Activated CD4-positive, alpha-beta memory T cell treated with anti-CD3 and anti-CD28 coated beads for 36 hours (primary cell): ENCODE measurements at places on chromosomes 7 and 10. TPM values are rescaled to one million over a fixed set of nuclear protein-coding genes. Genes with fewer than 3 reads are reported as not detected.
A peak's percentile ranks its signal among the peaks of the same experiment; 100 is the strongest.

DNA sequence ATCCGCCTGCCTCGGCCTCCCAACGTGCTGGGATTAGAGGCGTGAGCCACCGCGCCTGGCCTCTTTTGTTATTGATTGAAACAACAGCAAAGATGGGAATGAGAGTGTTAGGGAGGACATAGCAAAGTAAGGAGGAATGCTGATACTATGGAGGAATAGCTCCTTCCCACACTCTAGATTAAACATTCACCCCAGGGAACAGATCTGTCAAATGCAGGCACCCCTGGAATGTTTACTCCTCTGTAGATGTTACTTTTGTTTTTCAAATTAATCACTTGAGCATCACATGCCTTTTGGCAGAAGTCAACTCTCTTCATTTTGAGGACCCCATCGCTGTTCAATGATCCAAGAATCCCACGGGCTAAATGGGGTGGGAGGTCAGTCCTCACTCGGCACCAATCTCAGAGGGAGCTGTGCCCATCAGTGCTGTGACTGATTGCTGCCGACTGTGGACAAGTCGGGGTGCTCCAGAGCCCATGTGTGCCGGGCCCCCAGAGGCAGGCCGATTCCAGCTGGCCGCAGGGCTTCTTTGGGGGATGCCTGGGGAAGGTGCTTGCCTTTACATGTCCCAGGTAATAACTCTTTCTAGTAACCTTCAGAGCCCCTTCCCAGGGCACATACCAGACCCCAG lies 10.2 kb upstream of the COBL start:
- no peak for DNase-seq

GRCh38 chr10:116444527-116445142 lies 17.0 kb downstream of the PNLIPRP3 start:
- DNase-seq: no peak

GRCh38 chr7:108307194-108307593 lies 149.0 kb downstream of the NRCAM start:
- DNase-seq: no peak

DNA sequence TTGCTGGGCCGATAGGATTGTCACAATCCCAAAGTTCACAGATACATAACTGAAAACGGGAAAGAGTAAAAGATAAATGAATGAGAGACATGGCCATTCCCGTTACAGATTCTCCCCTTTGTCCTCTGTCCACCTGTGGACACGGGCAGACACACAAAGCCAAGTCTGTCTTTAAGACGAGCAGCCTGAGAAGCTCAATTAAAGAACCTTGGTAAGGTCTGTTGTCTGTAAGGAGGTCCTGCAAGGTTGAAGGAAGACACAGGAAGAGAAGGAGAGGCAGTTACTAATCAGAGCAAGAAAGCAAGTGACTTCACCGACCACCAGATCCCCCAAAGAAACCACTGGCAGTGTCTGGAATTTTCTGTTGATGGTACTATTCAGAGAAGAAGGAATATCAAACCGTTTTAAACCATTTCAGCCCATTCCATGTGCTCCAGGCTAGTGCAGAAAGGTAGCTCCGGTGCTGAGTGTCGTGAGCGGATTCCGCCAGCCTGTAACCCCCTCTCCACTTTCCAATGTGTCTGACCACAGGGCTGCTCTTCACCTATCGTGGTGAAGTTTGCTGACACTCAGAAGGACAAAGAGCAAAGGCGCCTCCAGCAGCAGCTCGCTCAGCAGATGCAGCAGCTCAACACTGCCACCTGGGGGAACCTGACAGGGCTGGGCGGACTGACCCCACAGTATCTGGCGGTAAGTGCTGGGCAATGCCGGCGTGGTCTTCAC lies 252.6 kb downstream of the CELF2 start:
- DNase-seq: peak; percentile 85

- no peak for DNase-seq
Measured at GRCh38 chr7:157769086-157769485, 432.3 kb downstream of the DNAJB6 start.

DNA sequence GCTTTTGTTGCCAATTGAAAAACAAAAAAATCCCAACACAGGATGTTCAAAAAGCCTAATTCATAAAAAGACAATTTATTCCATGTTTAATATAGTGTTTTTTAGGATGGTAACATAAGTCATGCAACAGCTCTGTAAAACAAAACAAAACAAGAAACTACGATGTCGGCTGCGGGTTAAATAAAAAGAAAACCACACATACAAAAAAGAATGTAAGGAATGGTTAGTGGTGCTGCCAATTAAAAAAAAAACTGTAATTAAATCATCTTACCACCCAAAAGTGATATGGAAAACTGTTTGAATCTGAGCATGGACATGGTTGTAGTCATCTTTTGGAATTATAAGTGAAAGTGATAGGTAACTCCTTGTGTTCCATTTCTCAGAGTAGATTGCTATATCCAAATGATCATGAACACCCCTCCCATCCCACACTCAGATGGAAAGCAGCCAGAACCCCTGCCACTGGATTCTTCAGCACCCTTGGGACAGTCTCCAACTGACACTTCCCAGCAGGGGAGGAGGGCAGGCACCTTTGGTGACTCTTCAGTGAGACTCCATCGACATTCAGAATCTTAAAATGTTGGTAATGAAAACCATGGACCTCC lies 14.3 kb upstream of the DAGLB start:
- DNase-seq: no peak

DNA sequence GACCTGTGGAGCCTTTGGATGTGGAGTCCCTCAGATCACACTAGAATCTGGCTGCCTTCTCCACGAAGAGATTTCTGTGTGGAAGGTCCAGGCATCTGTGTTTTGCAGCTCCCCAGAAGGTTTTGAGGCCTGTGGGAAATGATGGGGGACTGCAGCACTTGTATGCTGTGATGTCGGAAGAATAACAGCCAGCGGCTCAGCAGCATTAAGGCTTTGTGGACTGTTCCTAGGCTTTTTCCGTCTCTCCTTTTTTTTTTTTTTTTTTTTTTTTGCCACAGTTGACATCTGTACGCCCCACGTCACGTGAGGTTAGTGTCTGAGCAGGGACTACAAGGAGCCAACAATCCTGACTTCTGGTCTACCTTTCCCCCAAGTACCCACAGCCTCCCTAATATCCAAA lies 181.3 kb downstream of the PFKFB3 start:
- DNase-seq: no peak

DNA sequence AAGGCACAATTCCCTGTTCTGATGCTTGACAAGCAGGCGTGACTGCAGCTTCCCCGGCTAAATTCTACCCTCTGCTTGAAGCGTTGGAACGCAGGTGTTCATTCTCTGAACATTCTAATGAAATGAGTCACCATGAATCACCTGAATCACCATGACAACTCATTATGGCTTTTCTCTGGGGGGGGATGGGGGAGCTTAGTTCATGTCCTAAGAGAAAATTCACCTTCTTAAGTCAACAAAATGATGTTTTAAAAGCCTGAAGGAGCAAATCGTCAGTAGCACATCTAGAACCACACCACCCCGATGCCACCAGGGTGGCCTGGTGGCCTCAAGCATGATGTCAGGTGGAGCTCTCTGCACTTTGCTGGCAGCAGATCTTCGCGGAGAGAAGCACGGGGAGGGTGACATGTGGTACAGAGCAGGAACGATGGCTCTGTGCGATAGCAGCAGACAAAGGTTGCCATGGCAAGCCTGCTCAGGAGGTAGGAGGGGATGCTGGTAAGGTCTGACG lies 33.7 kb downstream of the DDC start:
- DNase-seq: peak; percentile 57

- no peak for DNase-seq
Measured at GRCh38 chr7:155361346-155361680, 63.6 kb downstream of the INSIG1 start.

DNA sequence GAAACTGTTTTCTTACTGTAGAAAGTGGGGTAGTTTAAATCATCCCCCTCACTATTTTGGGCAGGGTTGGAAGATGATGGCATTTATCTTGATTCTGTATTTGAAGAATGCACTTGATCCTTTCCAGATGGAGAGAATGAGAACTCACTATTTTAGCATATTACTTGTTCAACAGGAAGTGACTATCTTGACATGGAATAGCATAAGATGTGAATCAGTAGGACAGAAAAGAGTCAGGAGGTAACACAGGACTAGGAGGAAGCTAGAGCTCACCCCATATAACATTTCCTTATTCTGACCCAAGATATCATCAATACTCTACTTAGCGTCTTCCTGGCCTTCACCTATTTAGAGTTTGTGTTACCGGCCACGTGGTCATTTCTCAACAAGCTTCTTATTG lies 400.2 kb downstream of the PHTF2 start:
- no peak for DNase-seq

DNA sequence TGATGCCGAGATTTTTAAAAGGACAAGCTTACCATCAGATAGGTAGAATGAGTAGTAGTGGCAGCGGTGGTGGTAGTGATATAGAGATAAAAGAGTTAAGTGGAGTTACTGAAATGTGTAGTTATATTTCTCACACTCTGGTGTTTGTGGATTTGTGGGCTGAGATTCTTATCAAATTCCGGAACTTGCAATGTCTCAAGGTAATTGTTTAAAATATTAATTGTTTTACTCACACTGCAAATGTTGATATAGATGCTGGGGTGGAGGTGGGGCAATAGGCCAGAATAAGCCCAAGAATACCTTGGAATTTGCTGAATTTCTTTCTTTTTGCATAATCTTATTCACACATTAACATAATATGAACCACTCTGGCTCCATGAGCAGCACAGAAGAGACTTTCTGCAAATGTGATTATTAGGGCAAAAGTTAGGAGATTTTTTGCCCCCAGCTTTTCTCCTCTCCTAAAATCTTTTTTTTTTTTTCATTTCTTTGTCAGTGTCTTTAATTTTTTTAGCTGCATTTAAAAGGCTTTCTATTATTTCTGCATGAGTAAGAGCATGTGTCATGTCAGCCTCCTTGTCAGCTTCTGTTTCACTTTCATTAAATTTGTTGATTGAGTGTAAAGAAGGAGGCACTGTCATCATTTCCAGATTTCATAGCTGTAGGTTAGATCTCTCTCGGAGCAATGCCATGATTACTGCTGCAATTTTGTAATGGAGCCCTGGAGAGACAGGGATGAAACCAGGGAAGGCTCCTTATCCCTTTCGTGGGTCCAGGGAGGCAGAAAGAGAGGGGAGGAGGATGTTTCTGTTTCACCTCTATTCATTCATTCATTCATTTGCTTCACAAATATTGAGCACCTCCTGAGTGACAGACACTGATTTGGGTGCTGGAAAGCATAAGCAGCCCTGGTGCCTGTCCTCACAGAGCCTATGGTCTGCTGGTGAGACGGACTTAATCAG lies 13.1 kb upstream of the SGMS1 start:
- peak; percentile 44 for DNase-seq

DNA sequence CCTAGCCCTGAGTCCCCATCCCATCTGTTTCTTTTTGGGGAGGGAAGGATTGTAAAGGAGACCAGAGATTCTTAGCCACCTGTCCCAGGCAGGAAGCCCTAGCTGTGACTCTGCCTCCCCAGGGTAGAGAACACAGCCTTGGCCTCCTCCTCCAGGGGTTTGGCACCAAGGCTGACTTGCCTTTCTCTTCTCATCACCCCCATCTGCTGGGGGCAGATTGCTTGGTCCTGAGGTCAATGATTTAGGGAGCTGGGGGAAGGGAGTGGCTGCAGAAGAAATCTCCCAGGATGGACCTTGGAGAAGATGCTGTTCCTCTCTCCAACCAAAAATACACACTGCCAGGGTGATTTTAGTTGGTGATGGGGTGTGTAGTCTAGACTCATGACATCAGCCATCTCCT lies 2.6 kb upstream of the MNX1 start:
- DNase-seq: no peak

GRCh38 chr10:32341596-32341995 lies 5.4 kb downstream of the EPC1 start:
- no peak for DNase-seq

- DNase-seq: no peak
Measured at GRCh38 chr10:58943256-58943890, 233.1 kb upstream of the PHYHIPL start.

- no peak for DNase-seq
Measured at GRCh38 chr10:7161484-7162250, 249.2 kb downstream of the SFMBT2 start.

GRCh38 chr10:26839966-26840627 lies 20.7 kb downstream of the ABI1 start:
- DNase-seq: no peak

- DNase-seq: no peak
Measured at GRCh38 chr10:85580585-85580984, 786.0 kb downstream of the GRID1 start.

GRCh38 chr7:117458977-117459583 lies 20.7 kb upstream of the CFTR start:
- no peak for DNase-seq

DNA sequence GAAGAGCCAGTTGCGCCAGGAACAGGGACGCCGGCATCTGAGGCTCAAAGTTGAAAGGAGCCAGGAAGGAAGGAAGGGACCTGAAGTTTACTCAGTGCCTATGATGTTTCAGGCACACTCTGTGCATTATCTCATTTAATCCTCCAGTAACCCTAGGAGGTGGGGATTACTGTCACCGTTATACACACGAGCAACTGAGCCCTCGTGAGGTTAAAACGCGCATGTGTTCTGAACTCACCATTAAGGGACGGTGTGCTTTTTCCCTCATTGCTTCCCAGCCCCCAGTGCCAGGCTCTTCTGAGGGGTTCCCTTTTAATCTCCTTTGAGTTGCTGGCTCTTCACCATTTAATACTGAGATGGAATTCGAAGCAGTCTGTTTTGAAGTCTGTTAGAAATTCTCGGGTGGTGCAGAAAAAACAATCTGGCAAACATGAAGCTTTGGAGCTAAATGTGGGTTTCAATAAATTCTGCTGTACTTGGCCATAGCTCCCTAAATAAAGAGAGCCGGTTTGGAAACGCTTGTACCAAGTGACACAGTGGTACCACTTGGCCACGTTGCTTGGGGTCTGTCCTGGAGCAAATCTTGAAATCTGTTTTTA lies 102.2 kb downstream of the TAX1BP1 start:
- no peak for DNase-seq

The GNAI1 gene
- 1.1 TPM for total RNA-seq

The MORN4 gene
- 5.3 TPM for total RNA-seq

The HOXA13 gene
- total RNA-seq: not detected

The SPAM1 gene
- total RNA-seq: not detected

The EGR2 gene
- 66.9 TPM for total RNA-seq

The CPA4 gene
- 0.90 TPM for total RNA-seq

The SYCE1 gene
- not detected for total RNA-seq

The TNS3 gene
- 0.31 TPM for total RNA-seq

The RHOBTB1 gene
- not detected for total RNA-seq

The PNLIPRP1 gene
- total RNA-seq: not detected

The WDR86 gene
- 0.17 TPM for total RNA-seq
